Osteoblast (primary cell): ENCODE measurements at places on chromosomes 1 and 21. TPM values are rescaled to one million over a fixed set of nuclear protein-coding genes. Genes with fewer than 3 reads are reported as not detected.

The CTSE gene
- total RNA-seq = not detected in 2 replicates

- peak overlapping the region; percentile 65 for H3K27ac ChIP-seq
- no peaks in the 10 kb centered on the region for H3K27me3 ChIP-seq
- H3K36me3 ChIP-seq = no peaks in the 10 kb centered on the region
- peak overlapping the region; percentile 21 for H3K4me3 ChIP-seq
- H3K4me1 ChIP-seq = peaks cover 29% of the 10 kb centered on the region
These were observed 162.3 kb downstream of the PSMG1 start for GRCh38 chr21:39020751-39021477.

GRCh38 chr1:115624859-115625258, 16.9 kb upstream of the VANGL1 start:
- H3K4me3 ChIP-seq = no peak overlapping the region
- no peaks in the 10 kb centered on the region for H3K4me1 ChIP-seq
- no peaks in the 10 kb centered on the region for H3K36me3 ChIP-seq
- H3K27me3 ChIP-seq = peaks cover 2% of the 10 kb centered on the region
- no peak for DNase-seq

GRCh38 chr21:45894450-45894825, 87.1 kb upstream of the COL6A1 start:
- H3K4me3 ChIP-seq = no peak overlapping the region
- peaks cover 10% of the 10 kb centered on the region for H3K4me1 ChIP-seq
- no peaks in the 10 kb centered on the region for H3K36me3 ChIP-seq
- DNase-seq = peak; percentile 99

GRCh38 chr1:56302878-56303277, 276.5 kb downstream of the PLPP3 start:
- DNase-seq = no peak
- no peak overlapping the region for H3K27ac ChIP-seq
- H3K4me3 ChIP-seq = no peak overlapping the region
- H3K36me3 ChIP-seq = no peaks in the 10 kb centered on the region
- no peaks in the 10 kb centered on the region for H3K27me3 ChIP-seq

DNA sequence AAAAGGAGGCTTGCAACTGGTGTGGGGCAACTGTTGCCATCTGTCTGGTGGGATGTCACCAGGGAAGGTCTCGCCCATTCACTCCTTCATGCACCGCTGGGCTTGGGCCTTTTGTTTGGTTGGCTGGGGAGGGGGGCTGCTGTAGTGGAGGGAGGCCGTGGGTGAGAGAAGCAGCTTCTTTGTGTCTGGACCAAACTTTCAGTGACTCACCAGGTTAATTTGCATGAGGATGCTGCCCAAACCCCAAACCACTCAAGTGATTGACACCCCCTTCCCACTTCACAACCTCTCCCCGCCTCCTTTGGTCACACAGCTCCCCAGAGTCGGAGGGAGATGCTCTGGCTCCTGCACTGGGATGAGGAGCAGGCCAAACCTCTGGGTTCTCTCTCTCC, 19.7 kb downstream of the BTG2 start:
- no peaks in the 10 kb centered on the region for H3K36me3 ChIP-seq
- no peak for DNase-seq
- peaks cover 8% of the 10 kb centered on the region for H3K4me1 ChIP-seq
- no peak overlapping the region for H3K4me3 ChIP-seq
- H3K27me3 ChIP-seq = peaks cover 76% of the 10 kb centered on the region

GRCh38 chr1:117389284-117389683, 22.0 kb downstream of the MAN1A2 start:
- no peak for DNase-seq
- no peaks in the 10 kb centered on the region for H3K4me1 ChIP-seq
- no peak overlapping the region for H3K27ac ChIP-seq
- no peaks in the 10 kb centered on the region for H3K36me3 ChIP-seq

DNA sequence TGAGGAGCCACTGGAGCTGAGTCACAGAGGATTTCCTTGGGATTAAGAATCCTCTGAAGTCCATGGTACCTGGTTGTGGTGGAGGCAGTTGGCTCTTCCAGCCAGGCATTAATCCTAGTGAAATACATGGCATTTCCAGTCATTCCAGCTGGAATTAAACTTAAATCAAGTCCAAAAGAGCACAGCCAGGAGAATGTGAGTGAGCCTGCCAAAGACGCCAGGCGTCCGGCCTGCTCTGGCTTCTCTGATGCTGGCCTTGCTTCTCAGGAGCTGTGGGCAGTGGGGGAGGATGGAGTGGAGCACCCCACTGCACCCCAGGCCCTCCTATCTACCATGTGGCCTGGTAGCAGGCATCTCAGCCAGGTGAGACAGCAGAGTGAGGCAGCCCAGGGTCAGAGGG, 23.4 kb upstream of the TENT5C start:
- DNase-seq = peak; percentile 31
- no peaks in the 10 kb centered on the region for H3K36me3 ChIP-seq
- no peak overlapping the region for H3K27ac ChIP-seq
- no peaks in the 10 kb centered on the region for H3K4me1 ChIP-seq
- no peak overlapping the region for H3K4me3 ChIP-seq
- H3K27me3 ChIP-seq = peaks cover 2% of the 10 kb centered on the region

DNA sequence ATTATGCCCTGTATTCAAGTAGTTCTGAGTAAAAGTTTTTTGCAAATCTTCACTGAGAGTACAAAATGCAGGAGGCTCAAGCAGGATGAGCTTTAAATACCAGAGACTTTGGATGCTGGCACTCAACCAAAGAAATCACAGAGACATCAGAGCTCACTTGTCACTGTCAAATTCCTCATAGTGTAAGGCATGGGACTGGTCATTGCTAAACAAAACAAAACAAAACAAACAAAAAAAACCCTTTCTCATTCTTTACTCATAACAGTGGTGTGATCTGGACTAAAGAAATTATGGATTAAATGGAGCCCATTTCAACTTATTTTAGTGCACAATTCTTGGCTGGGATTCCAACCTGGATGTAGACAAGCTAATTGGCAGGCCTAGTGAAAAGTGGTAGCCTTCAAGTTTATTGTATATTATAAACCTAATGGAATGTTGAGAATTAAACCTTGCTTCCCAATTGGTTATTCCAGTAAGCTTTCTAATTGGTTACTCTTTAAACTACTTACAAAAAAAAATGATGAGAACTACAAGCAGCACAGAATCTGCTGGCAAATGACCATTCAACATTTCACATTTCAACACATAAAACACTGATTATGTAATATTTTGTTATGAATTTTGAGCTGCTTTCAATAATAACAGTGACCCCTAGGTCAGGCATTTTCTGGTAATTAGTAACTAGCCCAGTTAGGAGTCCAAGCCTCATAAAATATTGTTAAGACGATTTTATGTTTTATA, 30.6 kb upstream of the NEK7 start:
- peaks cover 74% of the 10 kb centered on the region for H3K4me1 ChIP-seq
- H3K36me3 ChIP-seq = no peaks in the 10 kb centered on the region
- peak overlapping the region; percentile 49 for H3K27ac ChIP-seq
- no peaks in the 10 kb centered on the region for H3K27me3 ChIP-seq

DNA sequence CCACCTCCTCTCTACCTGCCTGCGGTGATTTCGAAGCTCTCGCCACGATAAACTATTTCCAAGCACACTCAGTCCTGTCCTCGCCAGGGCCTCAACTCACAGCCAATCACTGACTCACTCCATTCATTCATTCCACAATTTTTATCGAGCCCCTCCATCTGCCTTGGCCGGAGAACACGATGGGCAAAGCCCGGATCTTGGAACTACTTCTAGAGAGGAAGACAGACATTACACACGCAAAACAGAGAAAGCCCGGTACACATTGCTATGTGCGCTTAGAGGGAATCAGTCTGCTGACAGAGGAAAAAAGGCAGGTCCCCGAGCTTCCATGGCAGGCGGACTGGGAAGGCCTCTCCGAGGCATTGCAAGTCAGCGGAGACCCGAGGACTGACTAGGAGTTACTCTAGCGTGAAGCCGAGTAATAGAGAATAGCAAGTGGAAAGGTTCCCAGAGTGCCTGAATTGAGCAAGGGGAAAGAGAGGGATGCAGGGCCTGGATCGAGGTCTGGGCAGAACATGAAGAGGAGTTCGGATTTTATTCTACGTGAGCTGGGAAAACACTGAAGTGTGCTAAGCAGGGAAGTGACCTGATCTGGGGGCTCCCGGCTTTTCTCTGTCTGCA, 54.2 kb upstream of the DNAJC6 start:
- peaks cover 12% of the 10 kb centered on the region for H3K4me1 ChIP-seq
- H3K4me3 ChIP-seq = peak overlapping the region; percentile 85
- DNase-seq = peak; percentile 82
- no peak overlapping the region for H3K27ac ChIP-seq
